ENCODE measurements at places on chromosomes 12 and 14. TPM values are rescaled to one million over a fixed set of nuclear protein-coding genes. Genes with fewer than 3 reads are reported as not detected.

- no peak overlapping the region for H3K27ac ChIP-seq
- H3K4me1 ChIP-seq: no peaks in the 10 kb centered on the region
- no peaks in the 10 kb centered on the region for H3K27me3 ChIP-seq
These were observed 141.2 kb downstream of the PPFIA2 start for GRCh38 chr12:81617915-81618314.

DNA sequence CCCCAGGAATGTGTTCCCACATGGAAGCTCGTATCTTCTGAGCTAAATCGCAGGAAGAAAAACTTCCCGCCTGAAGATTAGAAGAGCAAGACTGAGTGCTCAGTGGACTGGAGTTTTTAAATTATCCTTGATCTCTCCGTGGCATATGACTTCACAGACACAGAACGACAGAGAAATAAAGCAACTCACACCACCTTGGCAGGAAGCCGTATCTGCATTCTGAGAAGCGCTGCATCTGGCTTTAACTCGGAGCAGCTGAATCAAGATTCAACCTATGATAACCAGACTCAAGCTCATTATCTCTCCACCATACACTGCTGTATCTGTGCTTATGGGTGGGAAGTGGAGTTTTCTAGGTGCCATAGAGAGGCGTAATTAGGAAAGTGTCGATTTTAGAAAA is 1482.7 kb downstream of the AACS start:
- DNase-seq: no peak
- no peak overlapping the region for H3K4me3 ChIP-seq
- H3K27ac ChIP-seq: no peak overlapping the region
- no peaks in the 10 kb centered on the region for H3K36me3 ChIP-seq
- H3K27me3 ChIP-seq: no peaks in the 10 kb centered on the region

CYP27B1 gene
- total RNA-seq: 2.2 TPM

KCNA1 gene
- 0.85 TPM for total RNA-seq

- H3K4me1 ChIP-seq: no peaks in the 10 kb centered on the region
These were observed 77.3 kb upstream of the LTA4H start for GRCh38 chr12:96112733-96113132.

DNA sequence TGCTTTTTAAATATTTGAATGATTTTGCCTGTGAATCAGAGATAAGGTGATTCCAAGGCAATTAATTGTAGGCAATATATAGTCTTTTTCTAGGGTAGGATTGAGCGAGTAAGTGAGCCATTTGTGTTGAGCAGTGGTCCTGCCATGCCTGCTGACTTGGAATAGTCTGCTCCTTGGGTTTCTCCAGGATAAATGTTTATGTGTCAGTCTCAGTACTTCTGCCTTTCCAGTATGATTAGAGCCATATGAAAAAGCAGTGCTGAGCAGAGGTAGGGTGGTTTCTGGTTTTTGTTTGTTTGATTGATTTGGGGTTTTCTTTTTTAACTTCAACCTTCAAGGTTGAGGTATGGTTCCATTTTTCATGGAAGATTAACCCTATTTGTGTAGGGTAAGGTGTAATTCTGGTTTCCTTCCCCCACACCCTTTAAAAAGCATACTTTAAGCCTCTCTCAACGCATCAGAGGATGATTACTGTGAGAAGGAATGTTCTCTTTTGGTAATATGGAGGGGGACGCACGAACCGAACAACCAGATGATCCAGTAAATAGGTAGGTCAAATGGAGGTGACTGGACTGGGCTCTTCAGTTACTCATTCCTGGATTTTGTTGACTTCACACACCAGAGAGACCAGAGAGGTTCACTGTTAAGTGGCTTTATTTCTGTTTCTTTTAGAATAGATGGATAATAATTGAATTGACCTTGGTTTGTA is 22.7 kb downstream of the FRMD6 start:
- no peak overlapping the region for H3K4me3 ChIP-seq
- H3K36me3 ChIP-seq: no peaks in the 10 kb centered on the region
- no peak for DNase-seq
- H3K27me3 ChIP-seq: no peaks in the 10 kb centered on the region
- no peak overlapping the region for H3K27ac ChIP-seq

DNA sequence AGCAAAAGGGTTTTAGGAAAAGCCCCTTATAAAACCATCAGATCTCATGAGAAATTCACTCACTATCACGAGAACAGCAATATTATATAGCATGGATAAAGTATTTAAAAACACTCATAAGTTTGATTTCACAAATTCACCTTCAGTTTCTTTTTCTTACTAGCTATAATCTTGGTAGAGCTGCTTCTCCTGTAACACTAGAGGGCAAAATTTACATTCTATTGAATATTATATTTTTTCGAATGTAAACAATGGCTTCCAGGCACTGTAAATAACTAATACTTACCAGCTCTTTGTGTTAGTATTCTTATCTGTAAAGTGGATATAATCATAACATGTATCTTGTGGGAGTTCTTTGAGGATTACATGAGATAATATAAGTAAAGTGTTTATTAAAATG is 259.6 kb downstream of the CCER1 start:
- no peaks in the 10 kb centered on the region for H3K4me1 ChIP-seq
- no peak for DNase-seq
- no peaks in the 10 kb centered on the region for H3K36me3 ChIP-seq
- no peak overlapping the region for H3K4me3 ChIP-seq

DNA sequence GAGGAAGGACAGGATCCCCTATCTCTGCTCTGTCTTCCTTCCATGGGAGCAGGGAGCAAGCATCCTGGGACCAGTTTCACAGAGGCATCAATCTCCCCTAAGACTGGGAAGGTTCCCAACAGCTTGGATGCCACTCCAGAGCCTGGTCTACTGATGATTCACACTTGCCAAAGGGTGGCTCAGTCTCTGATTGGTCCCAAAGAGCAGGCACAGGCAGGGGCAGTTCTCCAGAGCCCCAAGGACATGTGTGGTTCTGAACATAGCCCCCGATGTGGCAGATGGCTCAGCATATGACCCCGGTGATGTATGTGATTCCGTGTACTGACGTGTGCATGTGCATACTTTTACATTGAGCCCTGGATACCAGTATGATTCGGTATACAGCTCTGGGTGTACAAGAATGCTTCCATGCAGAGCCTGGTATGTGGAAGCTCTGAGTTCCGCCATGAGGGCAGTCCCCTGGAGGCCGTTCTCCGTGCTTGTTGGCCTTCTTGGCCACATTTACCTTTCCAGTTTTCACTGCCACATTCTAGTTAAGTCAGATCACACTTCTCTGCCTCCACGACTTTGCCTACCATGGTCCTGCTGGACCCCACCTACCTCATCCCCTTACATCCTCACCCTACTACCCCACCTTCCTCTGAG is 21.2 kb downstream of the ITGA7 start:
- no peak overlapping the region for H3K27ac ChIP-seq
- H3K4me1 ChIP-seq: peaks cover 11% of the 10 kb centered on the region
- H3K36me3 ChIP-seq: peaks cover 43% of the 10 kb centered on the region
- no peak for DNase-seq

ERBB3 gene
- 1.1 TPM for total RNA-seq

DNA sequence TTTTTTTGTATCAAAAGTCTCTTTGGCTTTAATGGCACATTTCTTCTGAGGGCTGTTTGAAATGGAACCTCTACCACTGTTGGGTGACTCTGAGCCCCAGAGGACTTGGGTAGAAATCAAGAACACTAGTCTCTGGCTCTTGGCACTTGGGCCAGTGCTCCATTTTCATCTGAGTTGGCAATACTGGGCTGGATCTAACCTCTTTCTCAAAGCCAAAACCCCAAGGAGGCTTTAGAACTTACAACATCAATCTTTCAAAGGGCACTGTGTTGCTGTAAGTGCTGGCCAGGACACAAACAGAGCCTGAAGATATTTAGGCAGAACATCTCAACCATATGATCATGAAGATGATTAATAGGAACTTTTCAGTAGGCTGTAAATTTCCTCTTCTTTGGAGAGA is 34.0 kb upstream of the PLEKHG7 start:
- no peak overlapping the region for H3K27ac ChIP-seq
- H3K4me3 ChIP-seq: no peak overlapping the region
- no peak for DNase-seq
- H3K27me3 ChIP-seq: no peaks in the 10 kb centered on the region
- H3K4me1 ChIP-seq: no peaks in the 10 kb centered on the region
- no peaks in the 10 kb centered on the region for H3K36me3 ChIP-seq

GRCh38 chr12:98939350-98939749 is 294.3 kb downstream of the APAF1 start:
- no peaks in the 10 kb centered on the region for H3K27me3 ChIP-seq
- H3K36me3 ChIP-seq: no peaks in the 10 kb centered on the region
- H3K4me1 ChIP-seq: no peaks in the 10 kb centered on the region
- no peak for DNase-seq

GRCh38 chr14:85752175-85752574 is 222.2 kb downstream of the FLRT2 start:
- no peaks in the 10 kb centered on the region for H3K36me3 ChIP-seq
- no peaks in the 10 kb centered on the region for H3K27me3 ChIP-seq

FGF23 gene
- total RNA-seq: not detected

KRT6B gene
- total RNA-seq: not detected

PTPN21 gene
- 32.5 TPM for total RNA-seq

DNA sequence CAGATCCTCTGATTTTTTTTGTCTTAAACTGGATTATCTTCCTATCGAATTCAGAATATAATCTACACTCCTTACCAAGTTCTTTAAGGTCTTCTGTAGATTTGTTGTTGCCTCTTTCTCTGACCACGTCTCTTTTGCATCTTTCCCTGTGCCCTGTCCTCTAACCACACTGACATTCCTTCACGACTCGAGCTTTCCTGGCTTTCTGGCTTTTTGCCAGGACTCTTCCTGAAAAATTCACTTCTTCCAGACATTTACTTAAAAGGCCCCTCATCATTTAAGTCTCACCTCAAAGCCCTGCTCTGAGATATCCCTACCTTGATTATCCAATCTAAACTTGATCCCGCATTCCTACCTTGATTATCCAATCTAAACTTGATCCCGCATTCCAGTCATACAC is 422.3 kb upstream of the DCN start:
- H3K4me3 ChIP-seq: no peak overlapping the region
- peaks cover 19% of the 10 kb centered on the region for H3K4me1 ChIP-seq
- DNase-seq: no peak
- H3K27ac ChIP-seq: no peak overlapping the region
- no peaks in the 10 kb centered on the region for H3K27me3 ChIP-seq

All from thoracic aorta (tissue), 2 donors.